ENCODE measurements at places on chromosomes 6 and 20. TPM values are rescaled to one million over a fixed set of nuclear protein-coding genes. Genes with fewer than 3 reads are reported as not detected.

The HSPA1L gene
- total RNA-seq = 2.8 TPM

The SPINT3 gene
- not detected for total RNA-seq

The SLC35B3 gene
- total RNA-seq = 6.9 TPM

The FAM162B gene
- total RNA-seq = not detected

The SCGN gene
- not detected for total RNA-seq

The ACSS1 gene
- total RNA-seq = 5.5 TPM

The RNF182 gene
- total RNA-seq = not detected

The NDRG3 gene
- 42.1 TPM for total RNA-seq

The ADGRF4 gene
- total RNA-seq = not detected

The LAMA2 gene
- total RNA-seq = 2.0 TPM

The OXT gene
- total RNA-seq = not detected

The EMILIN3 gene
- 0.27 TPM for total RNA-seq
